NCI-H510A (cell line): ENCODE measurements at places on chromosomes 1 and 21.

- no peak for DNase-seq
These were observed 5.6 kb upstream of the GPR25 start for GRCh38 chr1:200867018-200867811.

DNA sequence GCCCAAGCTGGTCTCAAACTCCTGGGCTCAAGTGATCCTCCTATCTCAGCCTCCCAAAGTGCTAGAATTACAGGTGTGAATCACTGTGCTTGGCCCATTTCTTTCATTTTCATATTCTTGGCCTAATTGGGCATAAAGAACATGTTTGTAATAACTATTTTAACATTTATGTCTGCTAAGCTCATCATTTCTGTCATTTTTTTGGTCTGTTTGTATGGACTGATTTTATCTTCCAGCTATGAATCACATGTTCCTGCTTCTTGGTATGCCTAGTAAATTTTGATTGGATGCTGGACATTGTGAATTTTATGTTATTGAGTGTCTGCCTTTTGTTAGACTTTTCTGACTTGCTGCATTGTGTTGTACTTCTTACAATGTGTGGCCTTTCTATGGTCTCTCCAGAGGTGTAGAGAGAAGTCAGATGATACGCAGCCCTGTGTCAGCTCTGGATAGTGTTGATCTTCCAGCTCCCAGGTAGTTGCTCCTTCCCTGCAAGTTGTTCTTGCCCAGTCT, 39.0 kb upstream of the PPM1J start:
- DNase-seq = no peak

- no peak for DNase-seq
These were observed 51.1 kb downstream of the CD247 start for GRCh38 chr1:167467126-167467710.

GRCh38 chr1:204588826-204589225, 72.6 kb downstream of the MDM4 start:
- no peak for DNase-seq

DNA sequence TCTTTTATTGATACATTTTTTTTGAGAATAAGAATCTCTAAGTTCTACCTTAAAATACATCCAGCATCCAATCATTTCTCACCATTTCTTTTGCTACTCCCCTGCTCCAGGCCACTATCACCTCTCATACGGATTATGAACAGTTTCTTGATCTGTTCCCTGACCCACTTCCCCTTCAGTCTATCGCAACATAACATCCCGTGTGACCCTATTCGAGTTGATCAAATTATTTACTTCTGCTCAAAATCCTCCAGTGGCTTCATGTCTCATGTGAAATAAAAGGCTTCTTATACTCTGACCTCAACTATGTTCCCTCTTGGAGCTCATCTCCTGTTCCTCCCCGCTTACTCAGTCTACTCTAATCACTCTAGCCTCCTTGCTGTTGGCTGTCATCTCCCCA, 5.2 kb downstream of the ALG14 start:
- no peak for DNase-seq

DNA sequence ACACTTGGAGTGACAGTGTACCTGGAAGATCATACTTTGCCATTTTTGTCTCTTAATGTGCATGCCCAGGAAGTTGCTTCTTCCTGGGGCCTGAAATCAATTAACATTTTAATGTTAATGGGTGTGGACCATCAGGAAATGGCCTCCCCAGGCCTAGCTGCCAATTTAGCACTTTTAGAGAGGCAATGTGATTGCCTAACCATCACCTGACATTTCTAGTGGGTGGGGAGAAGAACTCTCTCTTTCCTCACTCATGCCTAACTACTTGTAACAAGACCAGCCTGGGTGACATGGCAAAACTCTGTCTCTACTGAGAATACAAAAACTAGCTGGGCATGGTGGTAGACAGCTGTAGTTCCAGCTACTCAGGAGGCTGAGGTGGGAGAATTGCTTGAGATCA, 549.0 kb upstream of the RGS18 start:
- DNase-seq = no peak

DNA sequence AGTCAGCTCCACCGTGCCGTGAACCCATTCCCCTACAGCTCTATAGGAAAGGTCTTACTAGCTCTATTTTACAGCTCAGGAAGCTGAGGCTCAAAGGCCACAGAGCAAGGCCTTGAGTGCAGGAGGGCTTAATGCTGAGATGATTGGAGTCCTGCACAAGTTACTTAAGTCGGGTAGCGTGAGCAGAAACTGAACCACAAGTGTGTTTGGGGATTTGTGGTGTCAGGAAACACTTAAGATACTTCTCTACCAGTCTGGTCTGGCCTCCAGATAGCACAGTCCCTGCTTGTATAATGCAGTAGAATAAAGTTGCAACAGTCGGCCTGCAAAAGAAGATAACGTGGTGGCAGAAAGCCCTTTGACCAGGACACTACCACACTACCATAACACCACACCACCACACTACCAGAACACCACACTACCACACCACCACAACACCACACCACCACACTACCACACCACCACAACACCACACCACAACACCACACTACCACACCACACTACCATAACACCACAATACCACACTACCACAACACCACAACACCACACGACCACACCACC, 118.1 kb downstream of the SPSB1 start:
- DNase-seq = no peak

DNA sequence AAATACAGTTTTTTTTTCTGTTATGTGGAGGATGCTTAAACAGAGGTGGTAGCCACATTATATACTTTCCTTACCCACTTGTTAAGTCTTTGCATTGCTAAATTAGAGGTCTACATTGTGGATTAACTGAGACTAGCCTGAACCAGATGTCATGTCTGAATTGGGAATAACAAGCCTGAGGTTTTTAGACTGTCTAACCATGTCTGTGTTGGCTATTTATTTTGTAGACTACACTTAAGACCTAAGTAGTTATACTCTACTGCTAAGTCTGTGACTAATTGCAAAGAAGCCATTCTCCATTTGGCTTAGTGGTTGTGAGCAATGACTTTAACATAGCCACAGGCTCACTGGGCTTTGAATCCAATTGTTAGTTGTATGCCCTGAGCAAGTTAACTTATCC, 45.4 kb downstream of the CDC14A start:
- DNase-seq = no peak

DNA sequence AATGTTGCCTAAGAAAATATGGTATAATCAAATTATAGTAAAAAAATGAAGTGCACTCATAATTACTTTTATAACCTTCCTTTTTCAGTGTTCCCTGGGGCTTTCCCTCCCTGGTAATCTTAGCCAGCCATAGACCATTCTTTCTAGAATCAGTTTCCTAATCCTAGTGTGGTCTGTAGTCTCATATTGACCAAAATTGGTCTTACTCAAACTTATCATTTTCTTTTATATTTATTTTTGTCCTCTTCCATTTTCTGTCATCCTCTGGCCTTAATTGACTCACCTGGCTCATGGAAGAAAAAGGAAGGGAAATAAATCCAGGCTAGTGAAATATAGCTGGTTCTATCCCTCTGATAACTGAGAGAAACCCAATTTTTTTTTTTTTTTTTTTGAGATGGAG, 70.9 kb upstream of the BMP8A start:
- no peak for DNase-seq

GRCh38 chr1:43704838-43705237, 2.5 kb upstream of the ST3GAL3 start:
- no peak for DNase-seq

- no peak for DNase-seq
These were observed 50.2 kb downstream of the ENAH start for GRCh38 chr1:225602590-225603206.

DNA sequence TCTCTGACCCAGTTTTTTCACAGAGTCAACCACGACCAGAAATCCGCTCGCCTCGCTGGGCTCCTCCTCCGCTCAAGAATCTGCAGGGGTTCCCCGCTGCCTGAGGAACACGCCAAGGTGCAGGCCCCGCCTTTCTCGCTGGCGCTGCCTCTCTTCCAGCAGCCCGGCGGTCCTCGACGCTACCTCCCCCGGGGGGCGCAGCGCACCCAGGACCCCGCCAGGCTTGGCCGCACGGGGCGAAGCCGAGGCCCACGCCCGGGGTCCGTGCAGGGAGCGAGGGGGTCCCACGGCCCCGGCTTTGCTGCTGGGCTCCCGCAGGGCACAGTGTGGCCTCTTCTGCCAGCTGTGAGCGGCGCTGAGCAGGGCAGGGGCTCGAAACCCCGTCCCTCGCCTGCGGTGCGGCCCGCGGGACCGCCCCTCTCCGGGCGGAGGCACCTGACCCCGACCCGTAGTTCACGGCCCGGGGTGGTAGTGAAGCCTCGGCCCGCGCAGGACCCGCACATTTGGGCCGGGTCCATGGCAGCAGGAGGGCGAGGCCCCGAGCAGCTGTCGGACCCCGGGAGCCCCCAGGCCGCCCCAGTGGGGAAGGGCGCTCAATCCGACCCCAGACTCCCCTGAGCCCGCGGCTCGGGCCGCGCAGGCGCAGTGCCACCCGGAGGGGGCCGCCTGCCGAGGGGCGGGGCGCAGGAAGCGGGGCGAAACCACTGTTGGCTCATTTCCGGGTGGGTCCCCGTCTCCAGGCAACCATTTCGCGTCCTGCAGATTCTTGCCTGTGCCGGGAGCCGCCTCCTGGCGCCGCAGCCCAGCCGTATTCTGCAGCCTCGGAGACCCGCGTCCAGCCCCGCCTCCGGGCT, 10.0 kb upstream of the MMEL1 start:
- peak; percentile 94 for DNase-seq

DNA sequence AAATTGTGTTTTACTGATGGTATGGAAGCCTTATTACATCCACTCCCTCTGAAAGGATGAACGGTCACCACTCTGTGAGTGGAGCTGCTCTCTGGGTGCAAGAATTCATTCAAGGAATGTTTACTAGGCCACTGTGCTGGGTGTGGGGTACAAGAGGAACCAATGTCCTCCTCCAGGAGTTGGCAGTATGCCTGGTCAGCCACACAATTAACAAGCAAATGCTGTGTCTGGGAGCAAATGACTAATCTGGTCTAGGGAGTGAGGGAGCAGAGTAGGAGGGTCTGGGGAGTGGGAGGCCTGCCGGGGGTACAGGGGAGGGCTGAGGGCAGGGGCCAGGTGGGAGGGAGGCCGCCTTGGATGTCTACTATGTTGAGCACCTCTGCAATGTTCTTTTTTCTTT, 27.2 kb upstream of the TDRD10 start:
- no peak for DNase-seq

- DNase-seq = no peak
These were observed 322 bp downstream of the TFB2M start for GRCh38 chr1:246565751-246566127.
